Stimulated activated CD4-positive, alpha-beta T cell treated with anti-CD3 and anti-CD28 coated beads, Interleukin-4, amount 100 ng/mL, for 4 hours (primary cell): ENCODE measurements at places on chromosomes 11 and 22.

GRCh38 chr22:46584081-46584921 is 35.9 kb upstream of the GRAMD4 start:
- no peak for DNase-seq

GRCh38 chr11:336659-337198 is 16.1 kb upstream of the IFITM3 start:
- DNase-seq: no peak

DNA sequence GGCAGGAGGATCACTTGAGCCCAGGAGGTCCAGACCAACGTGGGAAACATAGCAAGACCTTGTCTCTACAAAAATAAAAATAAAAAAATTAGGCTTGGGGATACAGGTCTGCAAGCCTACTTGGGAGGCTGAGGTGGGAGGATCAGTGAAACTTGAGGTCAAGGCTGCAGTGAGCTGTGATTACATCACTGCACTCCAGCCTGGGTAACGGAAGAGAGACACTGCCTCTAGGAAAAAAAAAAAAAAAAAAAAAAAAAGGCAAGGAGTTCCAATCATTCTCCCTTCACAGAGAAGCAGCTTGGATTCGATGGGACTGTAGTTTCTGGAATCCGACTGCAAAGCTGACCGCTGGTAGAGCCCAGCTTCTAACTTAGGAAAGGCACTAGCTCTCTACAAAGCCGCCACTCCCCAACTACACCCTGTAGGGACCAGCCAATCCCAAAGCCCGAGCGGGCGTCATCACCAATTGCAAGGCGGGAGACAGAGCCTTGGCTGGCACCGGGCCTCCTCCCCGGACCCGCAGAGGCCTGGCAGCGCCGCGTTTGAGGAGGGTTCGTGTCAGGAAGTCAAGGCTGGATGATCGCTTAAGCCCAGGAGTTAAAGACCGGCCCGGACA is 716 bp upstream of the DDB2 start:
- peak; percentile 74 for DNase-seq

DNA sequence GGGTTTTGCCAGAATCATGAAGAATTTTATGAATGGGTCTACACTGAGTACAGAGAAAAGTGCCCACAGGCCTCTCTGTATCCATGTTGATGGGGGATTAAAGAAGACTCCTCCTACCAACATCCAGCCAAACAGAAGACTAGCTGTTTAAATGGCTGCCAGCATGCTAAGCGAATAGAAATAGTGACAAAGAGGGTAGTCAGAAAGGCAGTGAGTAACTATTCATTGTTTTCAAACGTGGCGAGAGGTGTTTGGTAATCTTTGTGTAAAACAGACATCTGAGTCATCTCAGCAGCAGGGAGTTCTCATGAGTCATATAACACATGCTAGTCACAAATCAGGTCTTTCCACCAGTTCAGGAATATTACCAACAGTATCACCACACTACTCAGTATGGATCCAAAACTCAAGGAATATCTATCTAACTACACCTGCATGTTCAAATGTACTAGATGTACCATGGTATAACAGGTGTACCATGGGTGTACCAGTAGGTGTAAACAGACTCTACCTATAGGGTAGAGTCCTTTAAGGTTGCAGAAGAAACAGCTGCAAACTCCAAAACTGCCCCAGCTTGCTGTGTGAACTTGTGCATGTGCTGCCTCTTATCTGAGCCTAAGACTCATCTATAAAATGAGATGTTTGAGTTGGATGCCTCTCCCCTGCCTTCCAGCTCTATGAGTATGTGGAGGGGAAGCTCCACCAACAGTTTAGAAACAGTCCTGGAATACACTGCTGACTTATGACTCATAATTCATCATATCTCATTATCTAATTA is 82.0 kb downstream of the SLC1A2 start:
- no peak for DNase-seq

DNA sequence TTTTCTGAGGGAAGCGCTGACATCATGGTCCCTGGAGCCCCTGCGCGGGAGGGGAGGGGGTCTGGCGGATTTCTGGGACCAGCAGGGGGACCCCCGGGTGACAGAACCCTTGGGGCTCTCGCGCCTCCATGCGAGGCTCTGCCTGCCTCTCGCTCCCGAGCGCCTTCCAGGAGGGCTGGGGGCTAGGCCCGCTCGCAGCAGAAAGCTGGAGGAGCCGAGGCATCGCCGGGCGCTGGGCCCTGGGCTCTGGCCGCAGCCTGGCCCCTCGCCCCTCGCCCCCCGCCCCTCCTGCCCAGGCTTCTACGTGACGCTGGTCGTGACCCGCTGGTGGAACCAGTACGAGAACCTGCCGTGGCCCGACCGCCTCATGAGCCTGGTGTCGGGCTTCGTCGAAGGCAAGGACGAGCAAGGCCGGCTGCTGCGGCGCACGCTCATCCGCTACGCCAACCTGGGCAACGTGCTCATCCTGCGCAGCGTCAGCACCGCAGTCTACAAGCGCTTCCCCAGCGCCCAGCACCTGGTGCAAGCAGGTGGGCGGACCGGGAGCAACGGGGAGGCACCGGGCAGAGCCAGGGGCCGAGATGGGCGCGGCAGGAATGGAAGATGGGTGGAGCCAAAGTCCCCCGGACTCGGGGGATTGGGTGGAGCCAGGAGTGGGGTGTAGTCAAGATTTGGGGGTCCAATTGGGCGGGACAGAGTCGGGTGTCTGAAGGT is 5.4 kb downstream of the BEST1 start:
- DNase-seq: peak; percentile 15

GRCh38 chr11:59216641-59217564 is 4.2 kb upstream of the MPEG1 start:
- DNase-seq: no peak

- DNase-seq: no peak
Observed at GRCh38 chr22:46763051-46763705, 728 bp downstream of the TBC1D22A start.

DNA sequence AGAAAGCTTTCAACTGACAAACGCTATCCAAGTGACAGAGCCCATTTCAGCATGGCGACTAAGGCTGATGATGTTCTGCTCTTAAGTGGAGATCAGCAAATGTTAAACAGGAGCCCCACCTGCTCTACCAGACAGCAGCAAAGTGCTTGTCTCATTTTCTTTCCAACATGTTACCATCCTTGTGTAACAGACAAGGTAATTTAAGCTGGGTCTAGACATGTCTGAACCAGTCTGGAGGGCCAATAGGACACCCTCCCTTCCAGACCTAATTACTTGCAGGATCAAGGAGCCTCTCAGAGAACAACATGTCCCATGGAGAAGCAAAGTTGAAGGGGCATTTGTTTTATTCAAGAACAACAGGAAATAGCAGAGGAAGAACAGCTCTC is 3.9 kb upstream of the LMO2 start:
- no peak for DNase-seq

DNA sequence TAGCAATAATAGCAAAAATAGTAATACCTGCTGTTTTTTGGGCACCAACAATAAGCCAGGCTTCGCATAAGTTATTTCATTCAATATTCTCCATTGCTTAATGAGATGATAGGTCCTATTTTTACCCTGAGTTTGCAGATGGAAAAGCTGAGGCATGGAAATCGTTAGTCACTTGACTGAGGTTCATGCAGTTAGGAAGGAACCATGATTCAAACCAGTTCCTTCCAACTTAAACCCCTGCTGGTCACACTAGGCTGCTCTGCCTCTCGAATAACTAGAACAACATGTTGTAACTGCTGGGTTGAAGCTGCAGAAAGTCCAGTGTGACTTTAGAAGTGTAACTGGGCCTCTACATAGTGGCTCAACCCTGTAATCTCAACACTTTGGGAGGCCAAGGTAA is 69.3 kb downstream of the SEZ6L start:
- DNase-seq: no peak
